ENCODE measurements at places on chromosomes 1 and 21.
A peak's percentile ranks its signal among the peaks of the same experiment; 100 is the strongest.

- no peak for DNase-seq
These were observed 143.2 kb downstream of the PTPRU start for GRCh38 chr1:29379443-29380073.

DNA sequence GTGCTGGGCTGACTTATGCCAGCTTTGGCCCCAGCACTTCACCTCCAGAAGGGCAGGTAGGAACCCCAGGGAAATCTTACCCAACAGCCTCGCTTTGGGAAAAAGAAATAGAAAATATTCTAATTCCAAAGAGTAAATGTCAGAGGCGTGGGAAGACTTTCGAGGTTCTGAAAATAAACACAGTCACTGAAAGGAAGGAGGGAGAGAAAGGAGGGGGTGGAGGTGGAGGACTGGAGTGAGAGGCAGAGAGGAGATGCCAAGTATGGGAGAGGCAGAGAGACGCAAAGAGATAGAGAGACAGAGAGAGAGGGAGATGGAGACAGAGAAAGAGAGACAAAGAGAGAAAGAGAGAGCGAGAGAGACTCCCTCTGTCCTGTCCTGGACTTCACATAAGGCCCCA is 395.0 kb downstream of the PTPRU start:
- DNase-seq = no peak

GRCh38 chr21:43573921-43574320 is 85.4 kb downstream of the HSF2BP start:
- DNase-seq = no peak

GRCh38 chr1:25505656-25506385 is 37.6 kb upstream of the LDLRAP1 start:
- DNase-seq = no peak

- no peak for DNase-seq
These were observed 346.1 kb downstream of the SIPA1L2 start for GRCh38 chr1:232283864-232284263.

GRCh38 chr1:31127266-31127665 is 61.7 kb upstream of the PUM1 start:
- DNase-seq = no peak

DNA sequence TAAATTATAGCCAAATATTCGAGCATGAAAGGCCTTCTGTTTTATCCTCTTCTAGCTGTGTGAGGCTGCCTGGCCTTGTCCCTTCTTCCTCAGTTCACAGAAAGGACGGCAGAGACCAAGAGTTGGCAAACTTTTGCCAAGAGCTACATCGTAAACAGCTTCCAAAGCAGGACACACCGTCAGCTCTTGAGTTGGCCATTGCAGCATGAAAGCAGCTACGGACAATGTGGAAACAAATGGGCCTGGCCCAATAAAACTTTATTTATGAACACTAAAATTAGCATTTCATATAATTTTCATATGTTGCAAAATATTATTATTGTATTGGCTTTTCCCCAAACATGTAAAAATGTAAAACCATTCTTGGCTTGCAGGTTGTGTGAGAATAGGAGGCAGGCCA is 10.7 kb downstream of the C21orf58 start:
- no peak for DNase-seq

- DNase-seq = no peak
These were observed 462.1 kb upstream of the DEPDC1 start for GRCh38 chr1:68958958-68959357.

DNA sequence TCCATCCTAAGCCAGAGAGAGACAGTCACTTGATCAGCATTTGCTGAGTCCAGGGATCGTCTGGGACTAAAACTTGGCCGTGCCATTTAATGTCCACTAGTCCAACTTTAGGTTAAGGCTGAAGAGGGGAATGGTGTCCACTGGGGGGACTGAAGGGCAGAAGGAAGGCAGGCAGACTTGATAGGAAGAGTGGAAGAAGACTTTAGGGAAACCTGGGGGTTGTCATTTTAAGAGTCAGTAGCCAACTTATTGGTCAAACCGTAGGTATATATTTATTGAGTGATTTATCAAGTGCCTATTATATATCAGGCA is 1.3 kb upstream of the LMOD1 start:
- no peak for DNase-seq

GRCh38 chr1:168112673-168113305 is 23.9 kb downstream of the GPR161 start:
- peak; percentile 96 for DNase-seq

- DNase-seq = no peak
These were observed at the start of gene KIF17 for GRCh38 chr1:20717452-20718342. KIF17 (minus strand) TSS chr1:20718007; CDS start chr1:20717706, 301 bp downstream.

DNA sequence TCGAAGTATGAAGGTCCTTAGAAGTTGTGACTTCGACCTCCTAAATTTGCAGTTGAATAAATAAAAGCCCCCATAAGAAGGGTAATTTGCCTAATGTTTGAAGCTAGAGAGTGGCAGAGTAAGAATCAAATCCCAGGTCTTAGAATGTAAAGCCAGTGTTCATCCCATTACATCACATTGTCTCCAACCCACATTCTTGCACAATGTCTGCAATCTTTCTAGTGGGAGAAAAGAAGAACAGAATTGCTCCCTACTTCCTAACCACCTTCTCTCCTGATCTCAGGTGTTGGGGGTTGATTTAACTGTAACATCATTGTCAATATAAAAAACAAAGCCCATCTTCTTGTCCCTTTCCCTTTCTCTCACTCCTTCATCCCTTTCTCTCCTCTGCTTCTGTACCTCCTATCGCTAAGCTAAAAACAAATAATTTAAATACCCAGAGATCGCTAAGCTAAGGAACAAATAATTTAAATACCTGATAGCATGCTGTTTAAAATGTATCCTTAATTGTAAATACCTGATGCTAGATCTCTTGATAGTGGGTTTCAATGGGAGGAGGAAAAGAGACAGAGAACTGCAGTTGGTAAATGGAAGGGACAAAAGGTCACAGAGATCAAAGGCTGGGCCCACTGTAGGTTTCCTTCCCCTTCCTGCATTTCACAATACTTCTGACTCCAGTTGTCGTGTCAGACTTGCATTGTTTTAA is 32.1 kb upstream of the CCDC190 start:
- no peak for DNase-seq

- no peak for DNase-seq
These were observed 187.9 kb downstream of the PATJ start for GRCh38 chr1:61930116-61930645.

DNA sequence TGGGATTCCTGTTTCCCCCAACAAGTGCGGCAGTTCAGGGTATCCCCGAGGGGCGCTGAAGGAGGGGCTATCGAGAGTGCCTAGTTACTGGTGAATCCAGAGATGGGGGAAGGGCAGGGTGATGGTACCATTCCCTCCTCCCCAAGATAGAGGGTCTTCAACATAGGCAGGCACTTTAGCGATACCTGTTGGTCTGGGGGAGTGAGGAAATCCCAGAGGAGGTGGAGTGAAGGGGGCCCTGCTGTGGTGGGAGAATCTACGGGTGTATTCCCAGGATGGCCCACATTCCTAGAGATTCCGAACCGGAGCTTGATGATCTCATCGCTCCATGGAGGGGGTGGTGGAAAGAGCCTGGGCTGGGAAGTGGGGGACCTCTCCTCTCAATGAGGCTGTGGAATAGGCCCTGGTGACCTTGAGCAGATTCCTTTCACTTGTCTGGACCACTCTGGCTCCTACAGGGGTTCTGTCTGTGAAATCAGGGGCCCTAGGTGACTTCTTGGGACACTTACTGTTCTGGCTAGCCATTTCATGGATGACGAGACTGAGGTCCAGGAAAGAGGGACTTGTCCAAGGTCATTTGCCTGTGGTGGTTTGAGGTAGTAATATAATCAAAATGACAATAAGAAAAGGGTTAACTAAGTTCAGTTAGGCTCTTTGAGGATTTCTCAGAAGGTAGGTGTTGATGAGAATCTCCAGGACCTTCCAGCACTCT is 52.7 kb upstream of the SYNC start:
- DNase-seq = no peak

DNA sequence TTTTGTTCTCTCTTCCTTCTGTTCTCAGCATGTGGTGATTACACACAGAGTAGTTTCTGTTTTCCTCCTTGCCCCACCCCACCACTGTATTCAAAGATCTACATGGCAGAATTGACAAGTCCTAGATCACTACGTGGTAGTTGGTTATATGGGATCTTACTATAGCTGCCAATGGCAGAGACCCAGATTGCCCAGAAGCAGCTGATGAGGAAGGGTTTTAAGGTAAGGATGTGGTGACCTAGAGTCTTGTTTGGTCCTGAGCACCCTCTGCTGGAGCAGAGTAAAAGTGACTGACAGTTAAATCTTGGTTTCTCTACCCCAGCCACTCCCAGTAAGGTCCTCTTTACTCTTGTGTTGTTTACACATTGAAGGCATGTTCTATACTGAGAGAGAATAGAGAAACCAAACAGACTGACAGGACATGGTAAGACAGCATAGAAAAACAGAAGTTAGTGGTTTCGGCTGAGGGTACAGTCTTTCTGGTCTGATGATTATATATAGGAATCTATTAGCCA is 22.8 kb upstream of the STRIP1 start:
- no peak for DNase-seq

GRCh38 chr1:113531321-113531720 is 141.0 kb downstream of the MAGI3 start:
- DNase-seq = no peak

DNA sequence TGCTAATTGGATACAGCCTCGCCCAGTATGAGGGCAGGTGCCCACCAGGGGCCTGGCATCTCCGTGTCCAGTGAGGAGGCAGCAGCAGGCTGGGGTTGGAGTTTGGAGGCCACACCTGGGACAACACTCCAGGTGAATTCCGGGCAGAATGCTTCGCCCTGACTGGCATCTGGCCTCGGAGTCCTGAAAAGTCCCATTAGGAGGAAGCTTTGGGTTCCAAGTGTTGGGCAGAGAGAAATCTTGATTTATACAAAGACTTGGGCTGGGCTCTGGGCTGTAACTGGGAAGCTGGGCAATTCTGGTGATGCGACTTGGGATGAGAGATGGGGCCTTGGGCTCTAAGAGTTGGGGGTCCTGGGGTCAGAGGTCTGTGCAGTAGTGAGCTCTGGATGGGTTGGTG is 48.1 kb upstream of the CSF3R start:
- DNase-seq = no peak

DNA sequence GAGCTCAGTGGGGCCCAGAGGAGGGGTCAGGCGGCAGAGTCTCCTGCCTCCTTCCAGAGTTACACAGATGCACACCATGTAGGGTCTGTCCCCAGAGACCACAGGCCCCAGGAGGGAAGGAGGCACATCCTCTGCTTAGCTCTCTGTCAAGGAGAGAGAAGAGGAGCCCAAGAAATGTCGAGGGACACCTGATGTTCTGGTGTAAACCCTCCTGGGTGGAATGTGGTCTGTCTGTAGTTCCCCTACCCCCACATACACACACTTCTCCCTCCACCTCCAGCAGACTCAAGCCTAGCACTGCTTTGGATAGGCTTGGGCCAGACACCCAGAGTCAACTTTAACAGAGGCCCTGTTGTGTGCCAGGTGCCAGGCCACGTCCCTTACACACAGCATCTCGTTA is 34.2 kb downstream of the KIF21B start:
- no peak for DNase-seq

GRCh38 chr1:203406446-203407045 is 55.6 kb upstream of the FMOD start:
- no peak for DNase-seq

DNA sequence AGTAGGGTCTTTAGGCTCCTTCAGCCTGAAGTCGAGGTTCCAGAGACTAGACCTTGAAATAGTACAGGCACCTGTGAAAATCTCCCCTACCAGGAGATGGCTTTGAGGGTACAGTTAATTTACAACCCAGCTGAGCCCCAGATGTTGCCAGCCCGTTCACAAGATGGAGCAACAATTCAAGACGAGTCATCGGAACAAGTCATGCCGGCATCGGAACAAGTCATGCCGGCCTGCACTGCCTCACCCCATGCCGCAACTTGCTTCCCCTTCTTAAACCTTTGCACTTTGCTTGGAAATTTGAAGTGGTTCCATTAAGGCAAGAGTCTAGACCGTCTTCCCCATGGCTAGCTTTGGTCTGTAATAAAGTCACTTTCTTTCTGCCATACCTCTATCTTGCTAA is 16.0 kb downstream of the HHAT start:
- no peak for DNase-seq

DNA sequence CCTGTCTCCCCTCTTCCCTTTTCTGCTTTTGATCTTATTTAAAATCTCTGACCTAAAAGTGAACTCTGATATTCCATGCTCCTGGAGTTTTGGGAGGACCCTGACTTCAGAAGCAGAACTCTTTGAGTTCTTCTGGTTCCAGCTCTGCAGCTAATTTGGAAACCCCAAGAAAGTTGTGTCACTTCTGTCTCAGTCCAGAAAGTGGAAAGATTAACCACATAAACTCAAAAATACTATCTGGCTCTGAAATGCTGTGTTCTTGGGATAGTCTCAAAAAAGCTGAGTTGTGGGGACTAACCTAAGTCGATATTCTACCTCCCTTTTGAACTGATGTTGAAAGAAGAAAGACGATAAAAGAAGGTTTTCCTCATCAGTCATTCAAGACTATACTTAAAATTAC is 59.8 kb downstream of the ITPKB start:
- DNase-seq = no peak

DNA sequence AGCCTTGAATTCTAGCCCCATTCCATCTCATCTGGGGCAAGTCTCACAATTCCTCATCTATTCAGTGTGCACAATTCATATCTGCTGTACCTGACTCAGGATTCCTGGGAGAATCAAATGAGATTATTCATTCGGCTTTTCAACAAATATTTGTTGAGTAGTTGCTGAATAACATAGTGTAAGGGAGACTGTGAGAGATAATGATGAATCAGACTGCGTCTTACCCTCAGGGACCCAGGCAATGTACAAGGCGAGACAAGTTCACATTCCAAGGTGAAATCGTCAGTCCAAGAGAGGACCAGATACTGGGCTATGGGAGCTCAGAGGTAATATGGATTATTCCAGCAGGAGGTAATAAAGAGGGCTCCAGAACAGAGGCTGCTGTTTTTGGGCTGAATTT is 67.8 kb upstream of the SMYD2 start:
- no peak for DNase-seq

DNA sequence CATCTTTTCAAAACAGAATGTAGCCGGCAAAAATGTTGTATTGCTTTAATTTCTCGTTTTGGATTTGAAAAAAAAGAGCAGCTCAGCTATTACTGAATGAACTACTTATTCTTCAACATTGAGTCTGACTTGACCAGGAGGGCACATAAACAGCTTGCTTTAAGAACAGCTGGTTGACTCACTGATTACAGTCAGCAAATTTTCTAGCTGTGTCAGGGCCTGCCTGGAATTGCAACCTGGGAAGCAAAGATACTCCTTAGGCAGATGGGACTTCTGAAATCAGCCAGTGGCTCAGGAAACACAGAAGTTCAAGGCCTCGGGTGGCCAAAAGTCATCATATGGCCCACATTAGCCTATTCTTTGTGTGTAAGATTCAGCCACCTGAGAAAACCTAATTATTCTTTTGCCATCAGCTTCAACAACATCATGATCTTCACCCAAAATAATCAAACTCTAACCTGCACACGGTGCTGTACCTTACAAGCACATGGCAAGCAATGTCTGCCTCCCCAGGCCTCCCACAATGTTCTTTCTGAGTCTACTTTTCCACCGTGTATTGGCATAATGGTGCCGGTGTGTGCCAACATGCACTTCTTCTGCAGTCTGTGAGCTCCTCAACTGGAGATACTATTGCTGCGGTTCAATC is 307.2 kb downstream of the HHIPL2 start:
- DNase-seq = no peak
